Osteocyte (in vitro differentiated cells): ENCODE measurements at places on chromosomes 7 and 10. TPM values are rescaled to one million over a fixed set of nuclear protein-coding genes. Genes with fewer than 3 reads are reported as not detected.

KNDC1 gene
- not detected in 2 replicates for total RNA-seq

- H3K27me3 ChIP-seq = peaks cover 49% of the 10 kb centered on the region
- H3K27ac ChIP-seq = no peak overlapping the region
- no peak for DNase-seq
- no peaks in the 10 kb centered on the region for H3K36me3 ChIP-seq
These were observed 206.3 kb upstream of the GRB10 start for GRCh38 chr7:50988988-50989387.

- peaks cover 8% of the 10 kb centered on the region for H3K4me1 ChIP-seq
- no peak overlapping the region for H3K4me3 ChIP-seq
- H3K27ac ChIP-seq = no peak overlapping the region
- no peak for DNase-seq
- peaks cover 13% of the 10 kb centered on the region for H3K27me3 ChIP-seq
These were observed 74.8 kb downstream of the ADARB2 start for GRCh38 chr10:1662438-1663025.

GRCh38 chr7:33061282-33061937 lies 1.2 kb downstream of the NT5C3A start:
- no peak for DNase-seq
- peaks cover 19% of the 10 kb centered on the region for H3K36me3 ChIP-seq
- no peaks in the 10 kb centered on the region for H3K27me3 ChIP-seq

DNA sequence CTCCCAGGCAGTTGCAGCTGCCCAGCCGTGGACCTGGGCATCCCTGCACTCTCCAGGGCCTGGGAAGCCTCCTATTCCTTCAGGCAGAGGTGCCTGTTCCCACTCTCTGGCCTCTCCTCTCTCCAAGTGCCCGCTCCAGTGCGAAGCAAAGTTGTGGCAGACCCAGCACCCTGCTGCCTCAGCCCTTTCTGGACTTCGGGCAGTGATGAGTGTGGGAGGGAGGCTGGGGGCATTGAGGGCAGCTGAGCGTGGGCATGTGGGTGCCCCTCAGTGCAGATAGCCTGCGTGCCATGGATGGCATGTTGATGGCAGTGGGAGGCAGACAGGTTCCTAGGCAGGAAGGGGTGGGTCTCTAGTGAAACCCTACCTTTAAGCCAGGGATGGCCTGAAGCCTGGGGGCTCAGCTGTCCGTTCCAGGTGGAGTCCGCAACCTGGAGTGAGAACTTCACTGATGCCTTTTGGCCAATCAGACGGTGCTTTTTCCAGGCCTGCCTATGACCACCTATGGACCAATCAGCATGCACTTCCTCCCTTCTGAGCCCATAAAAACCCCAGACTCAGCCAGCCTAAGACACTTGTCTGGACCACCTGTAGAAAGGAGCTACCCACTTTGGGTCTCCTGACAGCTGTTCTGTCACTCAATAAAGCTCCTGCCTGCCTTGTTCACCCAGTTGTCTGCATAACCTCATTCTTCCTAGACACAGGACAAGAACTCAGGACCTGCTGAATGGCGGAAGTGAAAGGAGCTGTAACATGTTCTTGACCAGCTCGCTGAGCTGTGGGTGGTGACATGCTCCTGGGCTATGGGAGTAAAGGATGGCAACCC lies 26.1 kb downstream of the SVIL start:
- peaks cover 32% of the 10 kb centered on the region for H3K4me1 ChIP-seq
- H3K27ac ChIP-seq = no peak overlapping the region
- no peak for DNase-seq
- H3K4me3 ChIP-seq = no peak overlapping the region
- H3K27me3 ChIP-seq = no peaks in the 10 kb centered on the region

DNA sequence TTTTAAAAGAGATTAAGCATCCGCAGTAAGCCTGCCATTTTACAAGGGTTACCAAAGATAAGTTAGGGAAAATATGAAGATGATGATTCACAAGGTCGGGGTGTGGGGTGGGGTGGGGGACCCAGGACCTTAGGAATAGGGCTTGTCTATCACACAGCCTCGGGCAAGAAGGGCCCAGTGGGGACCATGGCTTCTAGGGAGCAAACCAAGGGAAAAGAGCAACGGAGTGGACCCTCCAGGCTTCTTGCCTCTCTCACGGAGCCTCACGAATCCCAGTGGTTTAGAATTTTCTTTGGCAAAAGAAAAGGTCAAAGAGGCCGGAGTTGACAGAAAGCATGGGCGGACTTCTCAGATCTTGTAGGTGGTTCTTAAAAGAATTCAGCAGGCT lies 1.3 kb downstream of the PRKCQ start:
- DNase-seq = no peak
- H3K27ac ChIP-seq = no peak overlapping the region
- no peak overlapping the region for H3K4me3 ChIP-seq
- H3K4me1 ChIP-seq = peaks cover 10% of the 10 kb centered on the region

WNT16 gene
- 0.26 and 0.81 TPM in 2 replicates for total RNA-seq

- no peak for DNase-seq
- H3K36me3 ChIP-seq = peaks cover 10% of the 10 kb centered on the region
- no peak overlapping the region for H3K27ac ChIP-seq
- no peak overlapping the region for H3K4me3 ChIP-seq
- H3K4me1 ChIP-seq = peaks cover 16% of the 10 kb centered on the region
- no peaks in the 10 kb centered on the region for H3K27me3 ChIP-seq
These were observed 232.9 kb upstream of the KAT6B start for GRCh38 chr10:74593470-74593869.
